ENCODE measurements at places on chromosomes 7 and 10. TPM values are rescaled to one million over a fixed set of nuclear protein-coding genes. Genes with fewer than 3 reads are reported as not detected.

Gene IFIT1B
- polyA plus RNA-seq: not detected

Gene CTAGE6
- polyA plus RNA-seq: not detected

Gene FGFBP3
- polyA plus RNA-seq: 0.11 TPM

Gene CYP2E1
- polyA plus RNA-seq: 0.21 TPM

Gene STEAP1B
- polyA plus RNA-seq: 32.2 TPM

Gene PLCE1
- polyA plus RNA-seq: 0.01 TPM

Gene CYP2W1
- polyA plus RNA-seq: not detected

Gene COBL
- not detected for polyA plus RNA-seq

Gene CHRM2
- not detected for polyA plus RNA-seq

Gene TMEM273
- 1.9 TPM for polyA plus RNA-seq

Gene ELFN1
- polyA plus RNA-seq: 0.46 TPM

Gene HABP2
- 0.04 TPM for polyA plus RNA-seq

Gene PARD3
- 6.2 TPM for polyA plus RNA-seq

Gene ZNF33A
- polyA plus RNA-seq: 4.6 TPM

Gene RNF133
- not detected for polyA plus RNA-seq

Gene SYNPO2L
- not detected for polyA plus RNA-seq

Gene SLIT1
- polyA plus RNA-seq: 0.04 TPM

Gene CFAP70
- polyA plus RNA-seq: 0.19 TPM

Gene GRID1
- 0.10 TPM for polyA plus RNA-seq

Gene COA1
- polyA plus RNA-seq: 24.8 TPM

Gene GBX1
- polyA plus RNA-seq: not detected

Gene GLI3
- 6.0 TPM for polyA plus RNA-seq

Gene NFKB2
- polyA plus RNA-seq: 21.0 TPM

Gene INSYN2A
- polyA plus RNA-seq: 0.04 TPM

Gene OPALIN
- not detected for polyA plus RNA-seq

Gene LRMDA
- 18.0 TPM for polyA plus RNA-seq

Gene GNAT3
- not detected for polyA plus RNA-seq

Gene FOXK1
- 9.2 TPM for polyA plus RNA-seq

Gene NKX6-2
- not detected for polyA plus RNA-seq

Gene PTF1A
- not detected for polyA plus RNA-seq

Gene CRHR2
- polyA plus RNA-seq: not detected

Gene UBTD1
- 89.3 TPM for polyA plus RNA-seq

Gene ZDHHC16
- polyA plus RNA-seq: 125 TPM

Gene NIPSNAP2
- 23.7 TPM for polyA plus RNA-seq

Gene SLC26A5
- not detected for polyA plus RNA-seq

Gene CAMK2B
- 0.57 TPM for polyA plus RNA-seq

Gene PRSS1
- not detected for polyA plus RNA-seq

Gene PRKCQ
- polyA plus RNA-seq: 0.37 TPM

Gene FBXL13
- polyA plus RNA-seq: 4.0 TPM

Gene SKIDA1
- 0.21 TPM for polyA plus RNA-seq

Gene DKK1
- 202 TPM for polyA plus RNA-seq

Gene RNF32
- 0.14 TPM for polyA plus RNA-seq

Gene ABCC2
- 1.5 TPM for polyA plus RNA-seq

Gene FANK1
- 2.0 TPM for polyA plus RNA-seq

Gene SGPL1
- polyA plus RNA-seq: 11.4 TPM

Gene TMEM213
- polyA plus RNA-seq: not detected

Gene PNLIP
- not detected for polyA plus RNA-seq

Gene PTPN20
- not detected for polyA plus RNA-seq

Gene WEE2
- polyA plus RNA-seq: not detected

Gene FXYD4
- polyA plus RNA-seq: not detected

Gene VWA2
- not detected for polyA plus RNA-seq
